Stimulated activated CD8-positive, alpha-beta memory T cell treated with anti-CD3 and anti-CD28 coated beads, Interleukin-7, amount 100 ng/mL, for 1 hour (primary cell): ENCODE measurements at places on chromosomes 7 and 10.

DNA sequence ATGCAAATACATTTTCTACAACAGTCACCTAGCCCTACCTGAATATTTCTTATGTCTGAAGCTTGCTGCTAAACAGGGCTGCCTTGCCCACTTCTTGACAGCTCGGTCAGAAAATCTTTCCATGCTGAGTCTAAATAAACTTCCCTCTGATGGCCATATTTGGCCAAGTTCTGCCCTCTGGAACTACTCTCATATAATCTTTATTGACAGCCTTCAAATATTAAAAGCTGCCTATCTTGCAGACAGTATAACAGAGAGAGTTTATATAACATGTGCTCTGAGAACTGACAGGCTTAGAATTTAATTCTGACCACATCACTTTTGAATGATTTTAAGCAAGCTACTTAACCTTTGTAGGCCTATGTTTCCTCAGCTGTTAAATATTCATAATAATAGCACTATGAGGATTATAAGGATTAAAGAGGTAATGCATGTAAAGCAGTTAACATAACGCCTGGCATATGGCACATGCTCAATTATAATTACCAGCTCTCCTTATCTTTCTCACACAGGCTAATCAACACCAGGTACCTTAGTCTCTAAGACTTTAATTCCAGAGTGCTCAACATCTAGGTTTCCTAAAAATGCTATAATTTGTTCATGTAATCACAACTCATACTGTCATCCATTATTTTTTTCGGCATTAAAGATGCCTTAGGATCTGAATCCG is 334.1 kb downstream of the HPSE2 start:
- no peak for DNase-seq

- no peak for DNase-seq
Observed at GRCh38 chr10:89351412-89351779, 23.6 kb downstream of the IFIT3 start.

GRCh38 chr7:91033574-91033973 is 230.7 kb upstream of the FZD1 start:
- no peak for DNase-seq

DNA sequence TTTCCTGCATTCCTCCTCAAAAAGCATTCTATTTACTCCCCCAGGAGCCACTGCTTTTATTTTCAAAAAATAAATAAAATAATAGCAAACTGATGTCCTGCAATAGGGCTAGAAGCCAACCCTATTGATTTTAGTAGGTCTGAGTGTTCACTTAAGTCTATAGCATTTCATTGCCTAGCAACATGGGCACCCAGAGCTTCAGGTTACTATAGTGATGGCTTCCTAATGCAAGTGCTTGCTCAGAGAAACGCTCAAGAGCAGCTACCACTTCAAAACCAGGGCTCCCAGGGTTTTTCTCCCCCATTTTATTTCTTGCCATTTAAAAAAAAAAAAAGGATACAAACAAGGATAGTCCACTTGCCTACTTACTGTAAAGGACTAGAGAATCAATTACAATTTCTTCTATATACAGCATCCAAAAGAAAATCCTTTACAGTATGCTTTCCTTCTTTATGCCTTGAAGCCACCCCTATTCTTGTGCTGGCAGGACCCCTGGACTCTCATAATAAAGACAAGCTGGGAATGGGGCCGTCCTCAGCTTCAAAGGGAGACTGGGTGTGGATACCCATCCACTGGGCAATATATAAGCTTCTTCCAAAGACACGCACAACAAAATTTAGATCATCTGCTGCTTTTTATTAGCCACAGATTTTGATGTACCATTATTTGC is 133.3 kb downstream of the VPS41 start:
- DNase-seq: no peak

DNA sequence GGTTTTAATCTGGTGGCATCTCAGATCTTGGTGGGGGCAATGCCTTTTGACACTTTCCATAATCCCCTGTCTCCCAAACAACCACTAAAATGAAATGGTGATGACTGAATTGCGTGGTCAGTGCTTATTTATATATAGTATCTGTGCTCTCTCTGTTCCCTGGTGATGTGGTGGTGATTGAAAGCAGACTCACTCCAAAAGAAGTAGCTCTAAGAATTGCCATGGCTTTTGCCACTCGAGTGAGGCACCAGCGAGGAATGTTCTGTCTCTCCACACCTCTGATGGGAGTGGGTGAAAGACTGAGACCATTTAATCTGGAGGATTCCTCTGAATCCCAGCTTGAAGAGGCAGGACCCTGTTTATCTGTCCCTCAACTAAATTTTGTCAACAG is 2.8 kb downstream of the DUSP5 start:
- DNase-seq: no peak

DNA sequence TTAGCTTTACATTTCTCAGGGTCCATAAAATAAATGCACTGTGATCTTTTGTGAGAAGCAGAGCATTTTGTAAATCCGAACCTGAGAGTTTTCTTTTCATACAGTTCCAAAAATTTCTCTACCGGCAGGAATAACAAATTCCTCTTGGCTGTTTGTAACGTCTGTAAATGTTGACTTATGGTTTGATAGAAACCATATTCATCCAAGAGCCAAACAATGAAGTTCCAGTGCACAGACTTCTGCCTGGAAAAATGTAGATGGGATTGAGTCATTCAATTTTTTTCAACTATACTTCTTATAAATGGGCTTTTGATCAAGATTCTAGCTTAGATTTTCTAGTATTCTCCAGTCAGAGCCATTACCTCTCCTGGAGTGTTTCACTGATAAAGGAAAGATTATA is 530.6 kb downstream of the TFEC start:
- DNase-seq: no peak

GRCh38 chr7:33748793-33749192 is 156.5 kb upstream of the BMPER start:
- no peak for DNase-seq

DNA sequence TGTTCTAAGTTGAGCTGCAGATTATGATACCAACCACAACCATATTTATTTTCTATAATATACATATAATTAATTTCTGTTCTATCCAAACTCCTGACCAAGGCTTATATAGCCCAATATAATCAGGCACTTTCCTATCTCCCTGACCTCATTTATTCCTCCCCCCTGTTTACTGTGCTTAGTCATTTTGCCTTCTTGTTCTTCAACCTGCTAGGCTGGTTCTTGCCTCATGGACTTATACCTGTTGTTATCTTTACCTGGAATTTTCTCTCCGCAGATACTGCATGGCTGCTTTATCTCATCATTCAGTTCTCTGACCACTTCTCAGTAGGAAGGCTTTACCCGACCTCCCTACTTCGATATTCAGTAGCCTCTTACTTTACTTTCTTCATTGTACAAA is 24.9 kb upstream of the FAM3C start:
- no peak for DNase-seq

DNA sequence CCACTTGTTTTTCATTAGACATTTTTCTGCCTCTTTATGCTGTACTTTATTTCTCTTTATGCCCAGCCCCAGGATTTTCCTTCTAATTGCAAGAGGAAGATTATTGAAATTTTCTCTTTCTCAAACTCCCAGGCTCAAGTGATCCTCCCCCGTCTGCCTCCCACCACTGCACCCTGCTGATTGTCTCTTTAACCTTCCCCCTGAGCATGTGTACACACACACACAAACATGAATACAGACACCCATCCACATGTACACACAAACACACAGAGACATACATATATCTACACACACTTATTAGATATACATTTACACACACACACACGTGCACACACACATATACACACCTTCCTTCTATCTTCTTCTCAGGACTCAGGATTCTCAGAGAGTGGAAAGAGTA is 37.3 kb upstream of the MAP3K8 start:
- DNase-seq: no peak

DNA sequence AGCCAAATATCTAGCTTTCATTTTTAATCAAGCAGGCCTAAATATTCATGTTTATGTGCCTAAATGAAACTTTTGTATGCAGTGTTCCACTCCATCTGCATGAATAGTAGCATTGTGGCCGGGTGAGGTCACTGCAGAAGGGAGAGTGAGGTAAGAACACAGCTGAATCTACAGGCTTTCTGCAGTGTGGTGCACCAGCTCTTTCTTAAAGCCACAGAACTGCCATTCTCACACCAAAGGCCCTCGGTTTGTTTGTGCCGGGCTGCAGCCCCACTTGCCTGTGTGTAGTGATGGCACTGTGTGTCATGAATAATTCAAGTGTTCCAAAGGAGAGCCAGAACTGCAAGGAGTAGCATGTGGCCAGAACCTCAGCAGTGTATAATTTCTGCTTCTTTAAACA is 204.1 kb downstream of the TRIL start:
- DNase-seq: no peak

GRCh38 chr7:37759526-37759925 is 76.0 kb downstream of the GPR141 start:
- DNase-seq: no peak

- DNase-seq: no peak
Observed at GRCh38 chr10:100254191-100254590, 13.2 kb downstream of the CWF19L1 start.

DNA sequence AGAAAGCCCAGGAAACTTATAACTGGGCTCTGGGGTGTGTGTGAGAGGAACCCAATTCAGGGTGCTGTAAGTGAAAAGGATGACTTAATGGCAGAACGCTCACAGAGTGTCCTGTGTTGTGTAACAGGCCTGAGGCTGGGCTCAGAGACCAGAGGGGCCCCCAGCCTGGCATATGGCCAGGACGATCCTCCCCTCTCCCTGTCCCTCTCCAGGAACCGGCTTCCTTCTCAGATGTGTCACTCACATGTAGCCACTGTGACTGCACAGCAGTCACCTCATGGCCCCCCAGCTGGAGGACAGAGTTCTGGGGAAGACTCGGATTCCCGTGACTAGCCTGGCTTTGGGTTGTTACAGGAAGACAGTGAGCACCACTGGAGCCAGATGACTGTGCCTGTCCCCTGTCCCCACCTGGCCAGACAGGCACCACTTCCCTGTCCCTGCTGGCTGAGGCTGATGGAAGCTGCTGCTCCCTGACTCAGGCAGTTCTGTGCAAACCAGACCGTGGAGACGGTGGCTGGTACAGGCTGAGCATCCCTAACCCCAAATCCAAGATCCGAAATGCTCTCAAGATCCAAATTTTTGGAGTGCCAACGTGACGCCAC is 220.5 kb downstream of the MLLT10 start:
- DNase-seq: no peak

DNA sequence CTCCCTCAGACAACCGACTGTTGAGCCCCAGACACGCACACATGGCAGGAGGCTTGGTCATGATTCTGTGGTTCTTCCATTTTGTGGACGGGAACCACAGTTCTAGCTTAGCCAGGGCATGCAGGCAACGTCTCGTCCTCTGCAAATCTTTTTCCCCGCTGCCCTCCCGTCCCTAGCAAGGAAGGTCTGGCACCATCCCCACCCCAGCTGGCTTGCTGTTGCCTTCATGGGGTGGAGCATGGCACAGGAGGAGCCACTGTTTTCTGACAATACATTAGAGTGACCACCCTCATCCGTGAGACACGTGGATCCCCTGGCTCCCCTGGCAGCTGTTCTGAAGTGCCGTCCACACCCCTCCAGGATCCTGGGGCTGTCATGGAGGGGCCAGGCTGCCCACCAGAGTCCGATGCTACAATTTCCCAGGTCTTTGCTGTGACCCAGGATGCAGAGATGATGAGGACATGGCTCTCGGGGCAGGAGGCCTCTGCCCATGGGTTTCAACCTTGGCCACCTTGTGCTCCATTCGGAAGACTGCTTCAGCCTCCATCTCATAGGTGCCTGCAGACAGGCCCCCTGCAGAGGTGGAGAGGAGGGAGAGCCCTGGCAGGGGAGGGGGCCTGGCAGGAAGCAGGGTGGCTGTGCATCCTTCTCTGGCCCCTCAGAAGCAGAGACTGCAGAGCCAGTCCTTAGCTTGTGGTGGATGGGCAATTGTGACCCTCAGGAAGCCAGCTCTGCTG is 233.6 kb downstream of the GLRX3 start:
- DNase-seq: no peak

DNA sequence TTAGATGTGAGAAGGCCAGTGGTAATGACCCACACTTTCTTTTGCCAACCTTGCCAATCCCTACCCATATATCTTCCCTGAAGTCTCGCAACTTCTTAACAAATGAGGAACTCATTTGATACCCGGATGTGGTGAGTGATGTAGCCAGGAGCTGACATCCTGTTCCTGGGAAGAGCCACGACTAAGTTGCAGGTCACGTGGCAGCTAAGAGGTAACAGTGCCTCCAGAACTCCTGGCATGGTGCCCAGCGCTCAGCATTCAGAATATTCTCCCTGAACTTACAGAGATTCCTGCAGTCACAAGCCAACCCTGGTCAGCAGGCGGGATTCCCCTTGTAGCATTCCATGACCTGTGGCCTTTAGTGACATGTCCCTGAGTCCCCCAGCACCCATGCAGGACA is 282.5 kb downstream of the GALNT17 start:
- DNase-seq: no peak

DNA sequence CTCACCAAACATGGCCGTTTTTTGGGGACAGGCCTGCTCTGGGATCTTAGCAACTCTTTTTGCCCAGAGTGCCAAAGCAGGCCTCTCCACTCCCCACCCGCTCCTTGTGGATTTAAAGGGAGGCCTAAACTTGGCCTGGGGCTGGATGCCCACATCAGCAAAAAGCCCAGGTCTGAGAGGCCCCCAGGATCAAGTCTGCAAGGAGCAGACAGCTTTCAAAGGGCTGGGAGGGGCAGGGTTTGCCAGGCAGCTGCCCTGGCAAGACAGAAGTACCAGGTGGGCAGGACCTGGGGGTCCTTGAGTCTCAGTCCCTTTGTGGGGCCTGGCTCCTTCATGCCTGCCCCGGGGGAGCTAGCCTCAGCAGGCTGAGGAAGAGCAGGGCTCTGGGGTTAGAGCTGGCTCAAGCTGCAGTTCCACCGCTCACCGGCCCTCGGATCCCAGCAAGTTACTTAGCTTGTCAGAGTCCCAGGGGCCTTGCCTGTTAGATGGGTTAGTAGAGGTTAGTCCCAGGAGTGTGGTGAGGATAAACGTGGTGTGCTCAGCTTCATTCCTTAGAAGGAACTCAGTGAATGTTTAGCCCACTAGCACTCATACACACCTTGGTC is 56.2 kb downstream of the ARHGAP22 start:
- DNase-seq: no peak

DNA sequence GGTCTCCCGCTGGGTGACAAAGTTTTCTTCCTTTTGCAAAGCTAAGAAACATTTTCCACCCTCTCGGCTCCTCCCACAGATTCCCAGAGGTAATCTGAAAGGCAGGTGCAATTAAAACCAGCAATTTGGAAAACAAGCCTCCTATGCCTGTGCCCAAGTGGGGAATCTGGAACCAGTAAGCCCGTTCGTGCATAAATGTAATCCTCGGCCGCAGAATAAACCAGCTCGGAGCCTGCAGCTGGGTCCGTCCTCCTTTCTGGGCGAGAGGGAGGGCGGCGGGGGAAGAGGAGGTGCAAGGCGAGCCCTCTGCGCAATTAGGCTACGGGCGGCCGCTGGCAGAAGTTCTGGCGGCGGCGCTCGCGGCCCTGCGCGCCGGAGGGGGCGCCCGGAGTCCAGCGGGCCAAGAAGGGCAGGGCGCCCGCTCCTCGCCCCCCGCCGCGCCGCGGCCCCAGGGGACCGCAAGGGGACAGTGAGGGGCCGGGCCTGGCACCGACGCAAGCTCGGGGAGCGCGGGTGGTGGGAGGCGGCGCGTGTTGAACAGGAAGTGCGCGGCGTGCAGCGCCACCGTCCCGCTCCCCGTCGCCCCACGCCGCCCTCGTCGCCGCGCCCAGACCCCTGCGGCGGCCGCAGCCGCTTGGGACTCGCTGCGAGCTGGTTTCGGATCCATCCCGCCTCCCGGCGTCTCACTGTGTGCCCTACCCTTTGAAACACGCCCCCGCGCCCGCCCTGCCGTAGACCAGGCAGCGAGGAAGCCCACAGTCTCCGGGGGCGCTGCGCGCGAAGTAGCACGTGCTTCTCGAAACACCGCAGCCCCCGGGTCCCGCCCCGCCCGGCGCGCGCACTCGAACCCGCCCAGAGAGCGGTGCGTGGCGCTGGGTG is at the start of gene PRKAG2:
Gene PRKAG2, minus strand, starts transcription at position 217 of the 879 bp plus-strand sequence. CDS start 495 bp downstream, outside the sequence.
- peak; percentile 49 for DNase-seq

GRCh38 chr10:93992400-93993030 is 1.2 kb upstream of the PLCE1 start:
- DNase-seq: no peak
